Skeletal muscle cell (primary cell): ENCODE measurements at places on chromosomes 2 and 18.

DNA sequence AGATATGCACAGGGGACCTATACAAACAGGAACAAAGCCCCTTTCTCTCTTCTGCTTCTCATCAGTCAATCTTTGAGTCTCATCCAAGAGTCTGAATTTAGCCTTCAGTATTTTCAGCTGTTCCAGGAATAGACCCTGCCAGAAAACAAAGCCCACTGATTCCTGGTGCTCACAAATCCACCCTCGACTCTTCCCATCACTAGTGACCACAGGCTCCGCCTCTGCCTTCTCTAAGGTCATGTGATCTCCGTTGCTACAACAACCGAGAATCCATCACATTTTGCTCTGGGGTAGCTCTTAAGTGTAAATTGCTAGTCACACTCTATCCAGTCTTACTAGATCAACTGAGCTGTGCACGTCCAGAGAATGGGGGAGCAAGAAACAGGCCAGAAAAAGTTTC, 46.4 kb upstream of the SPTBN1 start:
- no peak for DNase-seq

DNA sequence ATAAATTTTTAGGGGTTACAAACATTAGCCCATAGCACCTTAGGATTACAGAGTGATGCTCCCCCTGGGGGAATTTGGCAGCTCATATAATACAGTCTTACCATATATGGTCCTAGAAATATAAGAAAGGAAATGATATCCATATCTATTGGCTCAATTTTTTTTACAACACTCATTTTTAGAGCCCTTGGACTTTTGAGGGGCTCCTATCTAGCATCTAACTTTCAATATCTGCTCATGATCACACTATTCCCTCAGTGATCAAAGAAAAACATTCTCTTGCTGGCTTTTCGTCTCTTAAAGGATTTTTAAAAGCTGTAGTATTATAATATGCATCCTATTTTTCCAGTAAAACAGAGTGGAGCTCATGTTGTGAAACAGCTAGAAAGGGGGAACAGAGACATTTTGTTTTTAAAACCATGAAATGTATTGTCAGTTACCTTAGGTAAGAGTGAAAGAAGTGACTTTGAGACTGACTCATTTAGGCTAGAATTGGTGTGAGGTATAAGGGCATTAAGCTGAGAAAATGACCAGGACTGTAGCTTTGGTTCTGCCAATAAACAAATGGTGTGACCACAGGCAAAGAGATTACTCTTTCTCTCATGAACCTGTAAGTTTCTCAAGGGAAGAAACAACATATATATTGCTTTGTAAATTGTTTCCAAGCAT, 65.8 kb downstream of the ALPK2 start:
- DNase-seq: no peak

GRCh38 chr2:65781756-65782155, 349.4 kb upstream of the SPRED2 start:
- DNase-seq: no peak

- DNase-seq: no peak
Measured at GRCh38 chr2:205803500-205803899, 121.2 kb downstream of the NRP2 start.

DNA sequence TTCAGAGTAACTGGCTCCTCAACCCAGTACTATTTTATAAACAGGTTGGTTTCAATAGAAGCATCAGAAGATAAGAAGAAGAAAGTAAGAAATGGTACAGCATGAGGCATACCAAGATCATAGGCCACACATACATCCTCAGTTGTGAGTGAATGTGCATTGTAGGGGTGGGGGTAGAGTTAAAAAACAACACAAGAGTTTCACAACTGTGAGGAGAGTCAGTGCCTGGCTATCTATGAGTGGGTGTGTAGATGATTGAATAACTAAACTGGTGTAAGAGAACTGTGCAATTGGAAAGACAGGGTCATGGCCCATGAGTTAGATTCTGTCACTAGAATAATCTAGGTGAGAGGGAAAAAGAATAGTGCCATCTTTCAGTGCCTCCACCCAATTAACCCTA, 748.2 kb upstream of the ACVR2A start:
- DNase-seq: no peak

DNA sequence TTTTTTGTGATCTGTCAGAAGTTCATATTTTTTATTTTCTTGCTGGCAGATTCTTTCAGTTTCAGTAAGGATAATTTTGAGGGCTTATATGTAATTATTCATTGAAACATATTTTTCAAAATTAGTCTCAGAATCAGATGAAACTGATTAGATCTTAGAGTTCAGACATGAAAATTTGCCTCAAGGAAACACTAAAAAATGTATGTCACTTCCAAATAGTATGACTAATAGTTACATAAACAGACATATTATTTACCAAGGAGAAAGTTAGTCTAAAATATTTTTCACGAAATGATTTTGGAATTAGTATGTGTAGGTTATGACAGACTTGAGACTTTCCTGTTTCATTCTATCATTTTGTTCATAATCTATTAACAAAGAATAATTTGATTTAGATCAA, 628.6 kb downstream of the CCDC85A start:
- no peak for DNase-seq
